ENCODE measurements at places on chromosomes 2 and 18.
A peak's percentile ranks its signal among the peaks of the same experiment; 100 is the strongest.

- DNase-seq = no peak
Measured at GRCh38 chr2:78980871-78981270, 44.6 kb upstream of the REG3G start.

GRCh38 chr2:29082804-29083495 is 8.6 kb upstream of the PCARE start:
- DNase-seq = no peak

GRCh38 chr2:39851251-39851650 is 72.2 kb upstream of the THUMPD2 start:
- DNase-seq = peak; percentile 77

DNA sequence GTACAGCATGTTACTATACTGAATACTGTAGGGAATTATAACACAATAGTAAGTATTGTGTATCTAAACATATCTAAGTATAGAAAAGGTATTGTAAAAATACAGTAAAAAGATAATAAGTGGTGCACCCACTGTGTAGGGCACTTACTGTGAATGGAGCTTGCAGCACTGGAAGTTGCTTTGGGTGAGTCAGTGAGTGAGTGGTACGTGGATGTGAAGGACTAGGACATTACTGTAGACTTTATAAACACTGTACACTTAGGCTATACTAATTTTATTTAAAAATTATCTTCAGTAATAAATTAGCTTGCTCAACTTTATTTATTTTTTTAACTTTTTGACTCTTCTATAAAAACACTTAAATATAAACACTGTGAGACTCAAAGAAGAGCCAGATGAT is 82.6 kb downstream of the MTA3 start:
- DNase-seq = no peak

DNA sequence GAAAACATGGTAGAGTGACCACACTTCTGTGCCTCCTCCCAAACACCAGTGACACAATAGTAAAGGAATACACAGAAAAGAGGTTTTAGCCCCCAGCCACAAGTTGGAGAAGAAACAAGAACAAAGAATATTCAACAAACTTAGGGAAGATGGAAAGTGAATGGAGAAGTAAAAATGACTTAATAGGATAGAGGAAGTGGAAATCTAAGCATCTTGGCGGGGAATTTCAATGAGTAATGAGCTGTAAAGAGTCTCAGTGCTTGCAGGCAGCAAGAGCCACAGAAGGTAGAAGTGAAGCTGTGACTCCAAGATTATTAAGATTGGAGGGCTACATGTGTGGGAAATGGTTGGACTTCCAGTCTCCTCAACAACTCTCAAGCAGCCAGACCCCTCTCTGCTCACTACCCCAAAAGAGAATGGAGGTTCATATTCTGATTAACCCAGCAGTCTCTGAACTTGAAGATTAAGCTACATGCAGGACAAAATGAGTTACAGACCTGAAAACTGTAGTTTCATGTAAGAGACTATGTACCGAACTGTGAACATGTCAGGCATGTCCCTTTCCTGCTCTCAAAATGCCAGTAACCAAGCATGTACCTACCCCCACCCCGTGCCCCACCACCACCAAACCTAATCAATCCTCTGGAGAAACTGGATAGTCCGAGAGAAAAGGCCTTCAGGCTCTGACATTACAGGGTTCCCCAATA is 16.9 kb upstream of the HNRNPLL start:
- DNase-seq = no peak

GRCh38 chr2:227204452-227204851 is 40.0 kb downstream of the COL4A3 start:
- no peak for DNase-seq

DNA sequence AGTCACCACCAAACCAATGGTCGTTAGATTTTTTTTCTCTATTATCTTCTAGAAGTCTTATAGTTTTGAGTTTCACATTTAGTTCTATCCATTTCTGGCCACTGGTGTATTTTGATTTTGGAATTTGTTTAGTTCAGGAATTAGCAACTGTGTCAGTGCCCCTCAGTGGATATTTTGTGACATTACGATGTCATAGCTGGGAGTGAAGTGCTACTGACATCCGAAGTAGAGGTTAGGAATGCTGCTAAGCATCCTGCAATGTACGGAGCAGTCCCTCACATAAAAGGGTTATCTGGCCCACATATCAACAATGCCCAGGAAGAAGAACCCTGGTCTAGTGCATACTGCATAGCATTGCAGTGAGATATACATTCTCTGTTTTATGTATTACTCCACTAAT is 157.4 kb upstream of the RGPD4 start:
- peak; percentile 17 for DNase-seq

GRCh38 chr2:205883965-205884364 is 201.7 kb downstream of the NRP2 start:
- DNase-seq = no peak

DNA sequence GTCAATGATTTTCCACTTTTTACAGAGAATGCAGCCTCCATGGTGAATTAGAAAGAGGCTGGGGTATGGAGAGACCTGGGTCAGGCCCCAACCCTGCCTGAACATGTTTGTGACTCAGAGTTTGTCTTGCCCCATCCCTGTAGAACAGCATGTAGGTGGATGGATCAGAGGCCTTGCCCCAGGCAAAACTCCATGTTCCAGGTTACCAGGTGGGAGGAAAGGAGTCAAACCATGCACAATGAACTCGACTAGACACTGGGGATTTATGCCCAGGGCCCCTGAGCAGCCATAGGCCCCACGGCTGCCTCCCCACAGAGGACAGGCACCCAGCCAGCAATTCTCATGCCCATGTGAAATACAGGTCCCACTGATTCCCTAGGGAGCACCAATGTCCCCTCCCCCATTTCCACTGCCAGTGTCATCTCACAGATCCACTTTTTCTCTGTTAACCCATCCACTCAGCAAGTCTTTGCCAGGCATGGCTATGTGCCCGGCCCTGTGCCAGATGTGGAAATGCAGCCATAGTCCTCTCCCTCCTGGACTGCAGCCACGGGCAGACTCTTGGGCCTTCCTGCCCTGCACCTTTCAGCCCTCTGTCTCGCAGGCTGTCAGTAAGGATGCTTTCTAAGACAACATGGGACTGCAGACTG is 737.8 kb upstream of the HS6ST1 start:
- no peak for DNase-seq

DNA sequence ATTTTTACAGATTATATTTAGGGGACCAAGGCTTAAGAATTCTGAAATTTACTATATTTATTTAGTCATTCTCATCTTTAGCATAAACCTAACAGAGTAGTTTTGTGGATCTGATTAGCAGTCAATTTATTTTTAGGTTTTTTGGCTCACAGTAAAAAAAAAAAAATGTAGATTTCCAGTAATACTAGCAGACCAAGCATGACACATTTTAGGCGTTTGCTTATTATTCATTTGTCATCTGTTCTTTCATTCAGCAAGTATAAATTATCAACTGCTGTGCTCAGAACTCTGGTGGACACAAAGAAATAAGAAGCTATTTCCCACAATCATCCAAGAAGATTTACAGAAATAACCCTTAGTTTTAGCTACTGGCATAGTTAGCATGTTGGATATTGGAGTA is 20.6 kb downstream of the PDE1A start:
- DNase-seq = peak; percentile 19

GRCh38 chr2:48032765-48033164 is 126.5 kb upstream of the FBXO11 start:
- DNase-seq = no peak

GRCh38 chr2:26605195-26605998 is 35.8 kb downstream of the CIB4 start:
- DNase-seq = peak; percentile 4

- DNase-seq = no peak
Measured at GRCh38 chr2:153074207-153074606, 355.8 kb downstream of the ARL6IP6 start.

DNA sequence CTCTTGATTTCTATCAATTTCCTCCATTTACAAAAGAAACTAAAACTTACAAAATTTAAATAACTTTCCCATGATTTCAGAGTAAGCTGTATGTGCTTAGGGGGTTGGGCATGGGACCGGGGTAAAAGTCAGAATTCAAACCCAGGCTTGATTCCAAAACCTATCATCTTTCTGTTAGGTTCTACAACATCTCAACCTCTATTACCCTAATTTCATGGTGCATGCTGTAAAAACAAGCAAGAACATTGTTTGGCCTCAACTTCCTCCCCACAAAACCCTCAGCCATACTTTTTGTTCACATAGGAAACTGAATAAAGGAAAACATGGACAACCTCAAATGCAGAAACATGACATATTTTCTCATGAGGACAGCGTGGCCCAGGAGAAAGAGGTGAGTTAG is 59.3 kb downstream of the RDH14 start:
- no peak for DNase-seq

GRCh38 chr2:31075941-31076590 is 62.2 kb downstream of the GALNT14 start:
- DNase-seq = no peak

DNA sequence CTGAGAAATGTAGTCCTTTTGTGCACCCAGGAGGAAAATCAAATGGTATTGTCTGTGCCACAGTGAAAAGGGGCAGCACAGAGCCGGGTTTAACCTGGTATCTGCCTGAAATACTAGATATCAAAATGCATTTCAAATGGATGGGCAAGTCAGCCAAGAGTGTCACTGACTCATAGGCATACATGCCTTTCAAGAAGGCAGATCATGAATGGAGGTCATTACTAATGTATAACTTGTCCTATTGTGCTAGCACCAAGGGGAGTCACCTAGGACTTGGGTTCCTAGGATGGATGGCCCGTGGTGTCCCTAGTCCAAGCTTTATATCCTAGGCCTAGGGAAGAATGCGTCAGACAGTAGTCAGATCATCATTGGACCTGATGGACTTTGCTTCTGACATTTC is 49.9 kb downstream of the TCF7L1 start:
- no peak for DNase-seq

DNA sequence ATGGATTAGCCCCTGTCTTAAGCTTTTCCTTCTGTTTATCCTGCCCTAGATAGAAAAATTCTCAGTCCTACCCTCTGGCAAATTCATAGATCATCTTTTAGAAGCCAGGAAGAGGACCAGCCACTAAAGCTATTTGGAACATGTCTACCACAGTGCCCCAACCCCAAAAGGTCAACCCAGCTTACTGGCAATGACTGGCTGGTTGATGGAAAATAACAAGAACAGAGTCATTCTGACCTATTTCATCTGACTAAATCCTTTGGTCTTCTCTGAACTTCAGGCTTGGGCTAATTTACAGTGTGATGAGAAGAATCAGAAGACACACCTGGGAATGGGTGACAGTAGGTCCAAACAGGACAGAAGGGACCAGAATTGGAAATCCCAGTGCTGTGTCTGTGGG is 227.3 kb upstream of the CCDC68 start:
- DNase-seq = no peak

- DNase-seq = peak; percentile 79
Measured at GRCh38 chr2:43178602-43179542, 47.5 kb downstream of the ZFP36L2 start.
